Foreskin melanocyte (primary cell): ENCODE measurements at places on chromosomes 11 and 22.

GRCh38 chr11:27372164-27372563, 9.1 kb upstream of the CCDC34 start:
- no peak for DNase-seq

- no peak for DNase-seq
These were observed 53.0 kb downstream of the PARVA start for GRCh38 chr11:12430351-12430750.

DNA sequence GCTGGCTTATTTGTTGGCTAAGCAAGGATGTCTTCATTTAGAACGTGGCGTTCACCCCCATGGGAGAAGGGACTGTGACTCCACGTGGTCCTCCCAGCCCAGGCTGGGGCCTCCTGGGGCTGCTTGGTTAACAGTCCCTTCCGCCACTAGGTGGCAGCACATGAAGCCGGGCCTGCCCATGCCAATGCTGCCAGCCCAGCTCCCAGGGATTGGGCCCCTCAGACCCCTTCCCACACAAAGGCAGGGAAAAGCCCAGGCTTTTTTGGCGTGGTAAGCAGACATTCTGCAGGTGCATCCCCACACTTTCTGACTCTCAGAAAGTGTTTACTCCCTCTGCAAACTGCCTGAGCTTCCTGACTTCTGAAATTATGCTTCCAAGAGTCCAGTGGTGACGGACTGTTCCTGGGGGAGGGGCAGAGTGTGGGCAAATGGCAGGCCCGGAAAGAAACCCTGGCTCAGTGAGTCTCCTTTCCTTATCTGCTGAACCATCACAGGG, 3.1 kb downstream of the CBX6 start:
- peak; percentile 45 for DNase-seq

DNA sequence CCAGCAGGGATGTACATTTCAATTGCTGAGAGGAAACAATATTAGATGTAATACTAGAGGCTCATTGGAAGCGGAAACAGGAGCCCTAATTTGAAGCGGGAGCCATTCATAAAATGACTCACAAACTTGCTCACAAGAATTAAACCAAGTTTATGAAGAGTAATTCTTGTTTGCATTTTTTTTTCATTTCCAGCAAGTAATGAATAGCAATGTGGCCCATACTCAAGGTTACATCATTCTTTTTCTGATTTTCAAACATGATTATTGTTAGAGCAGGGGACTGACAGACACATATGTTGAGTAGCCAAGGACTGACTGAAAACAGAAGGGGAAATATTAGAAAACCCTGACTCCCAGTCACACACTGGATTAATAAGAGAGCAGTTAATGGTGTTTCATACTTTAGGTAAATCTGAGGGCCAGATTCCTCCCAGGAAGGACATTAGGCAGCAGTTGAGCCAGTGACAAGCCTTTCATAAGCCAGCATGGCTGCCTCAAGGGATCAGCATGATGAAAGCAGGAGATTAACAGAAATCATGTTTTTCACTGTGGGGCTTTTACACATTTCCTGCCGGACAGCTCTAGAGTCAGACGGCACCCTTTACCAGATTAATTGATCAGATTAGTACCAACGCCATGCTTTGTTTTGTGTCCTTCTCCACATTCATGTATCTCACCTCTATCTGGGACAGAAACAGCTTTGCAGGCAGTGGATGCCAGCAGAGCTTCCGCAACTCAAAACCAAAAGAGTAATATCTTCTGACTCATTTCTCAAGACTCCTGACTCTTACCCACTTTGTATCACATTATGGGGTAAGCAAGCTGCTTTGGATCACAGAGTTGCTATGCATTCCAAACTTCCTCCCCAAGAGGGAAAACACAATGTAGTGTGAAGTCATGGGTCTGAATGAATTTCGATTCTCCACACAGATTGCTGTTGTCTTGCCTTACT, 831.6 kb downstream of the KCNA4 start:
- DNase-seq: peak; percentile 96

DNA sequence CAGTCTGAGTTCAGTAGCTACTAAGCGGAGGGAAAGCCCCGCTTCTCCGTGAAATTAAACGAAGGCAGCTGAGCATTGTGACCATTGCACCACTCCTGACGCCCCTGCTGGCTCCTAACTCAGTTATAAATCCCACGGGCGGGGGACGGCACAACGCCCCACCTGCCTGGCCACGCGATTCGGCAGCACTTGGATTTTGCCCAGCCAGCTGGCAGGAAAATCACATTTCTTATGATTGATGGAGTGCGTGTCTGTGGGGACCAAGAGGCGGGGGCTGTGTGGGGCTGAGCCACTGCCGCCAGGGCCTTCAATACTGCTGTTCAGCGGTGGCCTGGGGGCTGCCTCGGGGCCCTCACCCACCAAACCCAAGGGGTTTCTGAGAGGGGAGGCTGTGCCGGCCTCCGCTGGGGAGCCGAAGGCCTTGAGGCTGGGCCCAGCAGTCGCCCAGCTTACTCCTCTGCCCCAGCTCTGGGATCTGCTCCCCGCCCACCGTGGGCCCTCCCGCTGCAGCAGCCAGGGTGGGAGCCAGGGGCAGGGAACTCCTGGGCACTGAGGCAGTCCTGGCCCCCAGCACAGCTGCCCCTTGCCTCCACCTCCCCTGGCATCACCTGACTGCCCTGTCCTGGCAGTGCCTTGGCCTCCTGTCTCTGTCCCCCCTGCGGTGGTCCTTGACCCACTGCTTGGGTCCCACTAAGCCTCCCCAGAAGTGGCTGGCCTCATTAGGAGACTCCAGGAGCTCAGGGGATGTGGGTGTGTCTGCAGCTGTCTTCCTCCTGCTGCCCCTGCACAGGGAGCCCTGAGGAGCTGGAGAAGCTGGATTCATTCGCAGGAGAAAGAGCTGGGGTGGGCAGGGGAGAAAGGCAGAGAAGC, 30.7 kb downstream of the SHISAL1 start:
- DNase-seq: no peak

DNA sequence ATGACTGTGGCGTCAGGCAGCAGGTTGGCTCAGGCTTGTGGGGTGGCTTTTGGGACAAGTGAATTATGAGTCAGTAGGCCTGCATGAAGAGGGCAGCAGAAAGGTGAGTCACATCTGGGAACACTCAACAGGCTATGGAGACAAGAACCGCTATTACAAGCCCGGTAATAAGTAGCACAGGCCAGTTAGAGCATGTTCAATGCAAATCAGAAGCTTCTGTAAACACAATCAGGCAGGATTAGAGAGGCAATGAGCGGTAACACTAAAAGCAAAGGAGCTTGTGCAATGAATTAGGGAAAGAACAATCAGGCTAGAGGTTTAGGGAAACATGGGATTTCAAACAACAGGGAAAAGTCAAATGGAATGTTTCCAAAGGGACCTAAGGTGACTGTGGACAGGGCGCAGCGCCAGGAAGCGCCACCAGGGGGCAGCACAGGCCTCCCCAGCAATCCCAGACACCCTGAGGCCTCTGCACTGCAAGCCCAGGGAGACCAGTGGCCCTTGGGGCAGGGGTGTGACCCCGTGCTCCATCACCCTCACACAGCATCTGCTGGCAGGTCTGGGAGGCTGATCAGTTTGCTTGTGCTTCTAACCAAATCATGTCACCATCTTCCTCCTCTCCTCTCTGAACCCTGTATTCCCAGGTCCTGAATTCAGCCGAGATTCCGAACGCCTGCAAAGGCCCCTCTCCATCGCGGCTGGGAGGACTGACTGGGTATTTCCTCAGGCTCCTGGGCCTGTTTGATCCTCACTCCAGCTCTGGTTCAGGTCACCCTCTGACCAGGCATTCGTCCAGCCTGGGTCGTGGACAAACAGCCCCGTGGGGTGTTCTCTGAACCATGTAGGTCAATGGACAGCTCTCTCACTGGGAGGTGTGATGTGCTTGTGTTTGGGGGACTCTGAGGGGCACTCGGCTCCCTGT, 50.0 kb downstream of the C11orf58 start:
- DNase-seq: peak; percentile 29

GRCh38 chr22:46634011-46634699, 14.0 kb downstream of the GRAMD4 start:
- no peak for DNase-seq

GRCh38 chr11:46917762-46918082, 628 bp downstream of the LRP4 start:
- no peak for DNase-seq

- no peak for DNase-seq
These were observed 65.5 kb downstream of the EMSY start for GRCh38 chr11:76510060-76511047.

- no peak for DNase-seq
These were observed 430.9 kb downstream of the BRD1 start for GRCh38 chr22:49396817-49397216.

GRCh38 chr22:37746366-37747079, 49.7 kb downstream of the TRIOBP start:
- no peak for DNase-seq

GRCh38 chr22:29257751-29258181, 10.0 kb downstream of the RHBDD3 start:
- DNase-seq: no peak

DNA sequence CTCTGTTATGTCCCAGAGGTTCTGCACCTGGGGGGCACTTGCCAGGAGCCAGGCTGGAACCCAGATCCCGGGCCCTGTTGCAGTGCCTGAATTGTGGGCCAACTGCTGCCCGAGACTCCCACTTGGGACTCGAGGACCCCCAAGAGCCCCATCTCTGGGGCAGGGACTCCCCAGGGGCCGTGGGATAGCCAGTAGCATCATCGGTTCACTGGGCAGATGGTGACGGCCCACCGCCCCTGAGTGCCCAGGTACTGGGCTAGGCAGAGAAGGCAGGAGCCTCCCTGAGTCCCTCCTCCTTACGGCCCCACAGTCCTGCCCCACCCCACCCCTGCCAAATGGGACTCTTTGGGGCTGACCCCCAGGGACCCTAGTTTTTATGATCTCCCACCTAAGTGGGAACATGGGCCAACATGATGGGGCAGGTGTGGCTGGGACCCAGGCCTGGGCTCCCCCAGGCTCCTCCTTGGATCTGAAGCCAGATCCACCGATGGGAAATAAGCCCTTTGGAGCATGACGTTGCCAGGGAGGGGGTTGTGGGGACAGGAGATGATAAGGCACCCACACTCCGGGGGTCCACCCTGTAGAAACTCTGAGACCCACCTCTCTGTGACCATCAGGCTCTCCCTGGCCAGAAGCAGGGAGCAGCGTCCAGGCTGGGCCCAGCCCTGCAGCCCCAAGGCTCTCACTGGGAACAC, 94.5 kb upstream of the FGF3 start:
- no peak for DNase-seq

DNA sequence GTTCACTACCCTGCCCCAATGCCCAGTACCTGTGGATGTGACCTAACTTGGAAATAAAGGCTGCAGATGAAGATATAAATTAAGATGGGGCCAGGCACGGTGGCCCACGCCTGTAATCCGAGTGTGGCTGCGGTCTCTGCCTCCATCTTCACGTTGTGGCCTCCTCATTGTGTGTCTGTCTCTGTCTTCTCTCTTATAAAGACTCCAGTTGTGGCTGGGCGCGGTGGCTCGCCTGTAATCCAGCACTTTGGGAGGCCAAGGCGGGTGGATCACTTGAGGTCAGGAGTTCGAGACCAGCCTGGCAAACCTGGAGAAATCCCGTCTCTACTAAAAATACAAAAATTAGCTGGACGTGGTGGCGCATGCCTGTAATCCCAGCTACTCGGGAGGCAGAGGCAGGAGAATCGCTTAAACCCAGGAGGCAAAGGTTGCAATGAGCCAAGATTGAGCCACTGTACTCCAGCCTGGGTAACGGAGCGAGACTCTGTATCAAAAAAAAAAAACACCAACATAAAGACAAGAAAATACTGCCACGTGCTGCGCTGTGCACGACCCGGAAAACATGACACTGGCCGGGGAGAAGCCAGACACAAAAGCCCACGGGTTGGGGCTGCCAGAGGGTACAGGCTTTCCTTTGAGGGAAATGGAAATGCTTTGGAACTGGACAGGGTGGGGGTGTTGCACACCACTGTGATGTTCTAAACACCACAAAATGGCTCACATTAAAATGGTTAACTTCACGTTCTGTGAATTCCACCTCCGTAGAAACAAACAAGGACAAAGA, 18.7 kb downstream of the CELSR1 start:
- DNase-seq: no peak

DNA sequence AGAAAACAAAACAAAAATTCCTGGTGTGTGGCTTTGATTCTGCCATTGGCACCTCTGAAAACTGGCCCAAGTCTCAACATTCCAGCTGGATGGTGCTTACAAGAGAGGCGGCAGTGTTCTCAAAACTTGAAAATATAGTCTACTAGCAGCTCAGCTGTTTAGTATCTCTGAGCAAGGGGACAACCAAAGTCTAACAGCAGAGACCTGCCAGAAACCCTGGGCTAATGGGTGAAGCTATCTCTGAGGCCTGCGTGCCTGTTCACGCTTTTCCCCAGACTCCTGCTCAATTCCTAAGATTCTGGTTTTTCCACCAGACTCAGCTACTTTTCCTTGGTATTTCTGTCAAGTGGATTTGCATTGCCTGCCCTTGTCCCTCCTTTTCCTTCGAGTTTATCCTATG, 17.9 kb downstream of the TMEM218 start:
- no peak for DNase-seq

GRCh38 chr11:72240461-72241290, 3.3 kb downstream of the PHOX2A start:
- DNase-seq: no peak

DNA sequence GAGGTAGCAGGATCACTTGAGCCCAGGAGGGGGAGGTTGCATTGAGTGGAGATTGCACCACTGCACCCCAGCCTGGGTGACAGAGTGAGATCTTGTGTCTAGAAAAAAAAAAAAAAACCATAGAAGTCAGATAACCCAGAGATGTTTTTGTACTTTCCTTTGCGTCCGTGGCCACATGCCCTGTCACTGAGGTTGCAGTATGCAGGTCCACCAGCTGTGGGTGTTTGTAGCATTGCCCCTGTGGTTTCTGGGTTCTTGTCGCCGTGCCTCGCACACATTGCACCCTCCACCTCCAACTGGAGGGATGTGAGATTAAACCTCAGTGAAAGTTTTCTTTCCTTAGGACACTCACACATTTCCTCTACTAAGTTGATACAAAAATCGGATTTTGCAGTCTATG, 70.3 kb downstream of the TNRC6B start:
- DNase-seq: no peak

DNA sequence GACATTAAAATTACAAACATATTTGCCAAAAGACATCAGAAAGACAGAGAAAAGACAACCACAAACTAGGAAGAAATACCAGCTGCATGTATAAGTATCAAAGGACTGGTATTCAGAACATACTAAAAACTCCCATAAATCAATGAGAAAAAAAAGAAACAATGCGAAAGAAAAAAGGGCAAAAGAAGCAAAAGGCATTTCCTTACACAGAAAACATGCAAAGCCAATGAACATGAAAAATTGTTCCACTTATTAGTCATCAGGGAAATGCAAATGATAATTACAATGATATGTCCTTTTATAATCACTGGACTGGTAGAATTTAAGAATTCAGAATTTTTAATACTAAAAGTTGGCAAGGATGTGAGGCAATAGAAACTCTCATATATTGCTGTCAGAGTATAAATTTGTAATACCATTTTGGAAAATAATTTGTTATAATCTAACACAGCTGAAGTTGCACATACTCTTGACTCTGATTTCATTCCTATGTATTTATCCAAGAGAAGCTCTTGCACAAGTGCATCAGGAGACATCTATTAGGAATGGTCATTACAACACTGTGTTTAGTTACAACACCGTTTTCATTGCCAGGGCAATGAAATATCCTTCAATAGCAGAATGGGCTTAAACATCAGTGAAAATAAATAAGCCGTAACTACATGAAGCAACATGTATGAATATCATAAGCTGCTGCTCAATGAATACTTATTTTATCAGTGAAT, 279.7 kb downstream of the SWAP70 start:
- DNase-seq: peak; percentile 30

GRCh38 chr11:93361435-93361834, 30.9 kb downstream of the DEUP1 start:
- DNase-seq: no peak
